Hippocampal formation (tissue), 2 donors: ENCODE measurements at places on chromosomes 2 and 18.

GRCh38 chr18:69282371-69282770 is 118.3 kb upstream of the DOK6 start:
- DNase-seq, result no peak

- DNase-seq, result no peak
Measured at GRCh38 chr2:152446213-152446612, 111.2 kb downstream of the FMNL2 start.

DNA sequence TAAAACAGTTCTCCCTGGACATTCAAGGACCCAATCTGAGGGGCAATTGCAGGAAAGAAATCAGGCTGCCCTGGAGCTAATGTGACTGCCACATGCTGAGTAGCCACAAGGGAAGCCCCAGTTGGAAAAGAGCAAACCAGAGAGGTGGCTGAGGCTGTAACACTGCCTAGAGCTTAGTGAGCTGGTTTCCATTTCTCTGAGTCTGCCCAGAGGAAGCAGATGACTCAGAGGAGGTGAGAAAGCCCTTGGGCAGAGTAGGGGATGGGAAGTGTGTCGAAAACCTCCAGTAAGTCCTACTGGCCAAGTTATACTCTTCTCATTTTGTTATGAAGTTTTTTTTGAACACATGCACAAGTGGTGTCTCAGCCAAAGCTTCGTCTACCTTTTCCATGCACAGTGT is 753.0 kb downstream of the CNTNAP5 start:
- no peak for DNase-seq

GRCh38 chr2:45769056-45769455 is 117.6 kb downstream of the PRKCE start:
- DNase-seq, result no peak

DNA sequence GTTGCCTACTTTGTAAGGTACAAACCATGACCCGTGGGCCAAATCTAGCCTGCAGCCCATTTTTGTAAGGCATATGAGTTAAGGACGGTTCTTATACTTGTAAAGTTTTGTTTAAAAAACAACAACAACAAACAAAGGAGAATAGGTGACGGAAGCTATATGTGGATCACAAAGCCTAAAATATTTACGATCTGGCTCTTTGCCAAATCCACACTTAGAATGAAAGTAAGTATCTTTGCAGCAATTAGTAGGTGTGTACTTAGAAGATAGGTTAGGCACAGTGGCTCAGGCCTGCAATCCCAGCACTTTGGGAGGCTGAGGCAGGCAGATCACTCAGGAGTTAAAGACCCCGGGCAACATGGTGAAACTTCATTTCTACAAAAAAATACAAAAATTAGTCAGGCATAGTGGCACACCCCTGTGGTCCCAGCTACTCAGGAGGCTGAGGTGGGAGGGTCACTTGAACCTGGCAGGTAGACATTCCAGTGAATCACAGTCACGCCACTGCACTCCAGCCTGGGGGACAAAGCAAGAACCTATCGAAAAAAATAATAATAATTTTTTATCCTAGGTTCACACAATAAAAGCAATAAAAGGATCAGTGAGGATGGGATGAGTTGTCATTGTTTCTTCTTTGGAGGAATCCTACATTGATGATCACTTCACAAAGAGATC is 57.8 kb upstream of the CTAGE1 start:
- no peak for DNase-seq

DNA sequence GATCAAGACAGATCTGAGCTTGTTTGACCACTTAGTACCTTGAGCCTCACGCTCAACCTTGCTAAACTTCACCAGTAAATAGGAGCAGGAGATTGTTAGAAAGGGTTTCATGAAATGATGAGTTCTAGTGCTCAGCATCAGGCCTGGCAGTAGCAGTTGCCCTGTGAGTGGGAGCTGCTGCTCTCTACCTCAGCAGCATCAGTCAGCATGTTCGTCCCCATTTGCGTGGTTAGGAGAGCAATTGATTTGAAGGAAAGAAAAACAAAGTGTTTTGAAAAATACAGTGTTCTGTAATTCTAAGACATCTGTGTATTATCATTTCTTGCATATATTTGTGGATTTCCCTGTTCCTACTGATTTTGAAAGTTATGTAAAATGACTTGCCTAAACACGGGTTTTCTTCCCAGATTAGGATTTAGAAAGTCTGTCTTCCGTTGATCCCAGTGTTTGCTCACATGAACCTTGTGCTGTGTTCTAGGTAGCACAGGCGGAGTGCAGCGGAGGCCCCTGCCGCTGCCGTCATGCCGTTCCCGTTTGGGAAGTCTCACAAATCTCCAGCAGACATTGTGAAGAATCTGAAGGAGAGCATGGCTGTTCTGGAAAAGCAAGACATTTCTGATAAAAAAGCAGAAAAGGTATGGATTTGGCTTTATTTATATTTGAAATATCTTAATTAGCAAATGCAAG is 47.0 kb downstream of the CAB39 start:
- no peak for DNase-seq

DNA sequence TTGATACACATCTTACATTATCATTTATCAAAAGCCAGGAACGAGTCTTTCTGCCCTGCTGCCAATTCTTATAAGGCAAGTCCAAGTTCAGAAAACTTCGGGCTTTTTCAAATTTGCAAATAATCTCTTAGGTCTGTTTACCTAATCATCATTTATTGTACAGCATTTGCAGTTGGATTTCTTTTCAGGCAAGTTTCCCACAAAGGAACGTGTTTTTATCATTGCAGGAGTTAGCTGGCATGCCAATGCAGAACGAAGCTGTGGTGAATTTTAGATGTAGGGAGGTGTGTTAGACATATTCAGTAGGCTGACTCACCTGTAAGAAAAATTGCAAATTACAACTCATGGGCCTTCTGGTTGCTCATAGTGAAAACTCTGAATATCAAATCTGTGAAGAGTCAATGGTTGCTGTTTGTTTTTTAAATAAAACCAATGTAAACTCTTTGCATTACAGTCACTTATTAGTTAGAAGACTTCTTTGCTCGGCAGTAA is 209.6 kb downstream of the SRBD1 start:
- DNase-seq, result no peak

GRCh38 chr2:12231288-12231687 is 484.9 kb downstream of the LPIN1 start:
- no peak for DNase-seq

DNA sequence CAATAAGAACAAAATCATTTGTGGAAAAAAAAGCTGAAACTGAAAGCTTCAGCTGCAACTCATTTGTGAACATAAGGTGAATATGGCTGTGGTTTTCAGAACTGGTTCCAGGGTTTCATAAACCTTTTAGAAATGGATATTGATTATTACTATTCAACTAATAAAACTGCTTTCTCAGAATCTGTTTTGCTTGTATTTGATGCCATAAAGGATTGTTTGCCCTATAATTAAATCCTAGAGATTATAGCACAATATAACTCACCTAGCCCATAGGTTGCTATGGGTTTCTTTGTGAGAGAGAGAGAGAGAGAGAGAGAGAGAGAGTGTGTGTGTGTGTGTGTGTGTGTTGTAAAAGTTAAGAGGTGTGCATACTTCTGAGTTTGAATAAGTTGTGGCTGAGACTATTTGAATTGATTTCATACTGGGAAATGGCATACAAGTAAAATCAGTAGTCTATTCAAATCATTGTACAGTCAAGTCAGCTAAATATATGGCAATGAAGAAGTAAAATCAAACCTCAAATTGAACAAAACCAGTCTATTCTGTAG is 339.2 kb downstream of the ARHGAP15 start:
- no peak for DNase-seq

GRCh38 chr18:36775396-36775795 is 53.4 kb downstream of the TPGS2 start:
- DNase-seq, result no peak

GRCh38 chr2:173136067-173136466 is 60.4 kb downstream of the MAP3K20 start:
- no peak for DNase-seq

DNA sequence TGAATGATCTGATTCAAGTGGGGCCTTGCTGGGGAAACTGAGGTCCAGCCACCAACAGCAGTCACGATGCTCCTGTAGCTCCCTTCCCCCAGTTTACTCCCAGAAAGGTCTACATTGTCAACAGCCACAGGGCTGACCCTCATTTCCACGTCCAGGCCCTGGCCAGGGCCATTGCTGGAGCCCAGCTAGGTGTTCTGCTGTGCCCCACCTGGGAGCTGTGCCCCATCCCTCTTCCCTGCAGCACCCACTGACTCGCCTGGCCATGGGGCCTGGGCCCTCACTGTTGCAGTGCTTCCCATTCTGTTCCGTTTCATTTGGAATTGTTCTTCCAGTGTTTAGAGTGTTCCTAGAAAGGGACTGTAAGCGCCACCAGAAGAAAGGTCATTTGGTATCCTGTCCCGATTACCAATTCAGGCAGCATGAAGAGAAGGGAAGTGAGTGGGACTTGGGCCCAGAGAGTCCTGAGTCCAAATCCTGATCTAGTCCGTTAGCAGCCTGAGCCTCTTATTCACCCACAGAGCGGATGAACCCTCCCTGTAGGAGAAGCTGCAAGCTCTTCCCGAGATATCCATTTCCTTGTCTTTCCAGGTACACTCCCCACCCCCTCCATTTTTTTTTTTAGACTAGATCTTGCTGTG is 73.1 kb upstream of the HPCAL1 start:
- DNase-seq, result no peak

DNA sequence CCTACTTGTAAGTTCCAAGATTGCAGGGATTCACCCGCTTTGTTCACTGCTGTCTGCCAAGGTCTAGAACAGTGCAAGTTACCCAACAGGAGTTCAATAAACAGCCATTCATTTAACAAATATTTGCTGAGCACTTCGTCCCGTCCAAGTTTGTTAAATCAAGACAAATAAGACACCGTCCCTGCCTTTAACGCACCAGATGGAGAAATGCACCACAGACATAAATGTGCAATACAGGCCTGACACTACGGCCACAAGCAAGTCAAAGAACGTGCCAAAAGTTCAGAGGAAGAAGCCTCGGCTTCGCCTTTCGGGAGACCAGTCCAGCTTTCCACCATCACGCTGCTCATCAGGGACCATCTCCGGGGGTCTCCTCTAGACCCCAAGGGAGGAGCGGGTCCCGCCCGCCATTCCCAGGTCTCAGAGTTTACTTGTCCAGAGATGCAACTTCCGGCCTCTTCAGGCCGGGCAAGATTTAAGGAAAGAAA is 429 bp downstream of the C2orf76 start:
- DNase-seq, result no peak

DNA sequence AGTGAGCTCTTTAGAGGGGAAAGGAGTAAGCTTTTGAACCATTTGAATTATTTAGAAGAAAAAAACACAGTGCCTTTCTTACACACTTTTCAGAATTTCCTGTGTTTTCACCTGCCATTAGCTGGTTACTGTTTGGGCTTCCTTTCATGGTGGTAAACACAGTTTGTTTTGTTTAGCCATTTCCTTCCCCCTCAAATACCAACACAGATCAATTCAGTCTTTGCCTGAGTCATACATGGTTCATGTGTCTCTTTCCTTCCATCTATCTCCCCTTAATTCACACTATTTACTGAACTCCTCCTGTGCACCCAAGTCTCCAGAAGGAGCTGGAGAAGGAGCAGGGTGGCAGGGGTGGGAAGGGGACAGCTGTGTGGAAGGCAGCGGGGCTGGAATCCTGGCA is 45.0 kb downstream of the TCF7L1 start:
- no peak for DNase-seq

DNA sequence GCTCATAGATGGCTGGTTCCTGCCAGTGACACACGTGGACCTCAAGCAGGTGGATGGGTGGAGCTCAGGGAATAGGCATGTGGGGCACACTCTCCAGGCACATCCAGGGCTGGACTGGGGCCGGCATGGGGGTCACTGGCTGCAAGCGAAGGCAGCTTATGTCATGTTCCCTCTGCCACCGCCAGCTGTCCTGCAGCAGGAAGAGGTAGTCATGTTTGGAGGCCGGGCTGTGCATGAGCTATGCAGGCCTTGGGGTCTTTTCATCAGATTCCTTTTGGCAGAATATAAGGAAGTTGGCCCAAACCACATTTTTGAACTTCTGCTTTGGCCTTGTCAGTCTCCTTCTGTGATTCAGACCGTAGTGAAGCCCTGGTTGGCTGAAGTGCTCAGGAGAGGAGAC is 61.5 kb downstream of the AGAP1 start:
- DNase-seq, result no peak

DNA sequence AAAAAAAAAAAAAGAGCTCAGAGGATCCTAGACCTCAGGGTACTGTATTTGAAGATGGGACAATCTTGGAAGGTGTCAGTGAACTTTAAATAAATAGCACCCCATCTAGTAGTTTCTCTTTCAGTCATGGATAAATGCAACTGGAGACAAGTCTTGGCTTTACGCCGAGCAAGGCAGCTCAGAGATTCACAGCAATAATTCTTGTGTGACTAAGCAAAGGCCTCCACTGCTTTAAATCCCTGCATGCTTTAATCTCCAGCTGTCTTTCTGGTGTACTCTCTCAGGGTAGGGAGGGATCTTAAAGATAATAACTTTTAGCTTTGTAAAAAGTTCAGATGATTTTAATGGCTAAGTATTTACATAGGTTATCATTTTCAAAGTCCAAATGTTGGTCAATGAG is 36.3 kb downstream of the NRXN1 start:
- no peak for DNase-seq

- DNase-seq, result no peak
Measured at GRCh38 chr18:13279181-13280069, 60.9 kb downstream of the LDLRAD4 start.

DNA sequence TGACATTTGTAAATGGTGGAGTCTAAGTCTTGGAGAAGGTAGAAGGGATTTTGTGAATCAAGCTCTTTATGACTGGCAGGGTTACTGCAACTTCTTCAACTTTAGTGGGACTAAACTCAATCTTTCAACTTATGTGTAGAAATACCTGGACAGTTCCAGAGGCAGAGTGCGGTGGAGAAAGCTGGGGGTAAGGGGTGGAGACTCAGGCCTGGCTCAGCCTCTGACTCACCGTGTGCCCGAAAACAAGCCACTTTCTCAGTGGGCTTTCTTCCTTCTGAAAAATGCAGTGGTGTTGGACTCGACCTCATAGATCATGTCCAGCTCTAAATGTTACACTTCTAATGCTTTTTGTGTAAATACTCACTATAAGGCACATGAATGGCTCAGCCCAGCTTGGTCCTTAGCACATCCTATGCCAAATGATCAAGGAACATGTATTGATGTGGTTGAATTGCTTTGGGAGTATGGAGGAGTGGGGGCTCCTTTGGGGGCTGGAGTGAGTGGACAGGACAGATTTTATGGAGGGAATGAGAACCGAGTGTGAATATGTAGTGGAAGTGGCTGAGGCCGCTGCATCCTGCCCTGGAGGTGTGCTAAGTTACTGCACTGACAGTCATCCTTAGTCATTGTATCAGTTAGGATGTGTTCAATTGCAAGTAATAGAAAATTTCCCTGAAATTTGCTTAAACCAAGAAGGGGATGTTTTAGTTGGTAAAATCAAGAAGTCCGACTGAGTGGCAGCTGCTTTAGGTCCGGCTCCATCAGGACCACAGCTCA is 32.2 kb upstream of the IGFBP5 start:
- DNase-seq, result no peak

DNA sequence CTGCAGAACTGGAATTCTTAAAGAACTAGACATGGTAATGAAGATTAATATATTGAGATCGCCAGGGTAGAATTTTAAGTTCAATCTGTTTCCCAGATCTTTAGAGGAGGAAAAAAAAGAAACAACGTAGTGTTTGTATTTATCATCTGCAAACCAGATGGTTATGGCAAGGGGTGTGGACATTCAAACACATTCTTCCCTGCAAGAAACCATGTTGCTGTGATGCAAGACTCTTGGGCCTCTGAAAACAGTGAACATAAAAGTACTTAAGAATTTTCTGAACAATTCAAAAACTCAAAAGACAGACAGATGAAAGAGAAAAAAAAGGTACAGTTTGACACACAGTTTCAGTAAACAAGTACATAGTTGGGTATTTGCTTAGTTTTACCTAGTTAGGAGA is 35.6 kb downstream of the COL5A2 start:
- no peak for DNase-seq

GRCh38 chr2:203326356-203326755 is 1.8 kb upstream of the ABI2 start:
- DNase-seq, result no peak
